ENCODE measurements at places on chromosomes 4 and X.

- DNase-seq: no peak
These were observed at the start of gene ARMCX2 for GRCh38 chrX:101659601-101660063. Gene ARMCX2, minus strand, starts transcription at chrX:101659850. Its CDS starts 2,262 bp downstream, at chrX:101657588.

GRCh38 chr4:153676984-153677383 is 7.1 kb upstream of the TLR2 start:
- DNase-seq: no peak

- no peak for DNase-seq
These were observed 140.6 kb downstream of the ARSF start for GRCh38 chrX:3181846-3182245.

DNA sequence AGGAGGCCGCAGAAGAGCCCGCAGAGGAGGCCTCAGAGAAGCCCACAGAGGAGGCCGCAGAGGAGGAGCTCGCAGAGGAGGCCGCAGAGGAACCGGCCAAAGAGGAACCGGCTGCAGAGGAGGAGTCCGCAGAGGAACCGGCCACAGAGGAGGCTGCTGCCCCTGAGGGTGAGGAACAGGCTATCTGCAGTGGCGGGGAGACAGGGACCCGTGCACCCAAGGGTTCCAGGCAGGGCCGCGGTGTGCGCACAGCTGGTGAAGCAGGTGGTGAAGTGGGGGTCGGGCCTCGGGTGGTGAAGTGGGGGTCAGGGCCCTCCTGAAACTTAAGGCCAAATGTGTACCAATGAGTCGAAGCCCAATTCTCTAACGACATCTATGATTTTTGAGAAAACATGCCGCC is 1.1 kb downstream of the CT47C1 start:
- no peak for DNase-seq

DNA sequence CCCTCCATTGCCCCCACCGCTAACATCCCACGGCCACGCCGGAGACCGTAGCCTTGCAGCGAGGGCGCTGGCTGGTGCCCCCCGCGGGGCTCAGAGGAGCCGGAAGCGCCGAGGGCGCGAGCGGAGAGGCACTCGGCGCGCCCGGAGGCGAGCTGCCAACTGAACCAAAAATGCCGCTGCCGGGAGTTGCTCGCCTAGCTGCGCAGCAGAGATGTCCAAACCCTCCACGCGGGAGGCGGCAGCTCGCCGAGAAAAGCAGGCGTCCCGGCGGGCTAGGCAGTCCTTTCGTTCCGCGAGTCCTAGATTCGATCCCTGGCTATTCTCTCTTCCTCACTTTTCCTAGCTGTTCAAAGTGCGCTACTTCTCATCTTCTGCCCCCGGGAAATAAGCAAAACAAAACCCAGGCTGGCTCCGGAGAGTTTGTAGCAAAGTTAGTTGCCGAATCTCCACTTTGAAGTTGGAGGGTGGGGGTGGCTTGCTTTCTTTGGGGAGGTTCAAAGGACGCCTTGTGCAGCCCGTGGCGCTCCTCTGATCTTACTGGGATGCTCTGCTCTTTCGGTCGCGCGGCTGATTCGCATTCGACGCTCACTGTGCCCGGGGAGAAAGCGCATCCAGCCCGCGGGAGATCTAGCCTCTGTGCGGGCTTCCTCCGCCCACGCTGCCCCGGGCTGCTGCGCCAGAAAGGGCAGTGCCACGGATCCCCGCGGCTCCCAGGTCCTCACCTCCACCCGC is 723 bp downstream of the NKX6-1 start:
- no peak for DNase-seq

DNA sequence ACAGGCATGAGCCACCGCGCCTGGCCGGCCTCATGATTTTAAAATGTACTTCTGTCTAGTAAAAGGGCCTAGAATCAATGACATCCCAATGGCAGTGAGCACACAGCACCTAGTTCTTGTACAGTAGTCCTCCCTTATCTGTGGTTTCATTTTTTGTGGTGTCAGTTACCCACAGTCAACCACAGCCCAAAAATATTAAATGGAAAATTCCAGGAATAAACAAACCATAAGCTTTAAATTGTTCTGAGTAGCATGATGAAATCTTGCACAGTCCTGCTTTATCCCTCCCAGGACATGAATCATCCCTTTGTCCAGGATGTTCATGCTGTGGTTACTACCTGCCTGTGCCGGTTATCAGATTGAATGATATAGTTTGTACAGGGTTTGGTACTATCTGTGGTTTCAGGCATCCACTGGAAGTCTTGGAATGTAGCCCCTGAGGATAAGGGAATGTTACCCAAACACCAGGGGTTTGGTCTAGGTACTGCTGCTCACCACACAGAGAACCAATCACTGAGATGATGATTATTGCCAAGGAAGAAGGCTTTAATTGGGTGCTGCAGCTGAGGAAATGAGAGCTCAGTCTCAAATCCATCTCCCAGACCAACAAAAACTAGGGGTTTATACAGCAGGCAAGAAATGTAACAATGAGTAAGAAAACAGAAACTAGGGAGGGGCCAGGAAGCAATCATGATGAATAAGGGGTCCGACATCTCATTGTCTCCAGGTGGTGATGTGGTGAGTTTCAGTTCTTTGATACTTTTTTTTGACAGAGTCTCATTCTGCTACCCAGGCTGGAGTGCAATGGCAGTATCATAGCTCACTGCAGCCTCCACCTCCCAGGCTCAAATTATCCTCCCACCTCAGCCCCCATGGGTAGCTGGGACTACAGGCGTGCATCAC is 16.2 kb upstream of the FHL1 start:
- no peak for DNase-seq

GRCh38 chr4:33482773-33483172 is 2761.5 kb downstream of the ARAP2 start:
- no peak for DNase-seq

DNA sequence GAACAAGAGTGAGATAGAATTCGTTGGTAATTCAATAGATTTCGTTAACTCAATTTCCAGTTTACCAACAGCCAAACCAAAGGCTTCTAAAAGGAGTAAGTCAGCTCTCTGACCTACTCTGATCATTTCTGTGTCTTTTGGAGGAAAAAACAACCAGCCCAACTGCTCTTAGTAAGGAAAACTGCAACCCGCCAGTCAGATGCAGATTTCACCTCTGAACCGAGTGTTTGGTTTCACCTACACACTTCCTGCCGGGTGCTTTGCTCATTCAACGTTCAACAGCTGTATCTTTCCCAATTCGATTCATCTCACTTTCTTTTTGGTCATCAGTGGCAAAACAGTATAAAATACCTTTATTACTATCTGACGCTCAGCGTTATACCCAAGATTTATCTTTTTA is 24.5 kb downstream of the TMSB4X start:
- DNase-seq: no peak

- DNase-seq: no peak
These were observed 8.8 kb downstream of the ENPEP start for GRCh38 chr4:110484767-110485166.

DNA sequence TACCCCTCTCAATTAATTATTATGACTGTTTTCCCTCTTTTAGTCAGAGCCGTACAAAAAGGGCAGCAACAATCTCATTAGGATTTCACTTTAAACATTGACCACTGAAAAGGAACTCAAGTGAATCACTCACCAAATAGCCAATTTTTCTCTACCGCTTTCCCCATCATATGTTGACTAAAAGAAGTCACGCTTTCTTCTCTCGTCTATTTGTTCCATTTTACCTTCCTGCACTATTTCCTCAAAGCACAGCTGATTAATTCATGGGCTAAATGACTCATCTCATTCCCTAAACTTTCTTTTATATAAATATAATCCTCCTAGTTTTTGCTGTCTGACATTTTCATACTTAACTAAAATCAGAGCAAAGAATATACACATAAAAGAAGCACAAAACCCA is 8.2 kb downstream of the MID1 start:
- no peak for DNase-seq

GRCh38 chrX:122625821-122626220 is 558.3 kb upstream of the GRIA3 start:
- no peak for DNase-seq

GRCh38 chrX:103254921-103255493 is at the start of gene TCEAL8:
Gene TCEAL8, minus strand, starts transcription at chrX:103255155. Its CDS starts 1,176 bp downstream, at chrX:103253979.
- DNase-seq: no peak

DNA sequence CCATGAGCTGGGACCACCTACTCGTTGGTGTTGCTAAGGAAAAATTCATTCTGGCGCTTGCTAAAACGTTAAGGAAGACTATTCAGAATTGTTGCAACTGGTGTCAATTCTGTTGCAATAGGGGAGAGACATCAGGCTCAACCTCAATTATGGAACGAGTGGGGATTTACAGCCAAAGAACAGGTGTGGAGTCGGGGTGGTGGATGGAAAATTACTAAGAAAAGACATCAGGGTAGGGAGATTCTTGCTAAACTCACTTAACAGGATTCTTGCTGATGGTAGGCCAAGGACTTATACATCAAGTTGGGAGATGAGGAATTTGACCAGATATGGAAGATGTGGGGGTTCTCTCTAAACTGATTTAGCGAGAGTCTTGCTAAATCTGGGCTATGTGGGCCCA is 139.7 kb downstream of the TENM3 start:
- DNase-seq: no peak

DNA sequence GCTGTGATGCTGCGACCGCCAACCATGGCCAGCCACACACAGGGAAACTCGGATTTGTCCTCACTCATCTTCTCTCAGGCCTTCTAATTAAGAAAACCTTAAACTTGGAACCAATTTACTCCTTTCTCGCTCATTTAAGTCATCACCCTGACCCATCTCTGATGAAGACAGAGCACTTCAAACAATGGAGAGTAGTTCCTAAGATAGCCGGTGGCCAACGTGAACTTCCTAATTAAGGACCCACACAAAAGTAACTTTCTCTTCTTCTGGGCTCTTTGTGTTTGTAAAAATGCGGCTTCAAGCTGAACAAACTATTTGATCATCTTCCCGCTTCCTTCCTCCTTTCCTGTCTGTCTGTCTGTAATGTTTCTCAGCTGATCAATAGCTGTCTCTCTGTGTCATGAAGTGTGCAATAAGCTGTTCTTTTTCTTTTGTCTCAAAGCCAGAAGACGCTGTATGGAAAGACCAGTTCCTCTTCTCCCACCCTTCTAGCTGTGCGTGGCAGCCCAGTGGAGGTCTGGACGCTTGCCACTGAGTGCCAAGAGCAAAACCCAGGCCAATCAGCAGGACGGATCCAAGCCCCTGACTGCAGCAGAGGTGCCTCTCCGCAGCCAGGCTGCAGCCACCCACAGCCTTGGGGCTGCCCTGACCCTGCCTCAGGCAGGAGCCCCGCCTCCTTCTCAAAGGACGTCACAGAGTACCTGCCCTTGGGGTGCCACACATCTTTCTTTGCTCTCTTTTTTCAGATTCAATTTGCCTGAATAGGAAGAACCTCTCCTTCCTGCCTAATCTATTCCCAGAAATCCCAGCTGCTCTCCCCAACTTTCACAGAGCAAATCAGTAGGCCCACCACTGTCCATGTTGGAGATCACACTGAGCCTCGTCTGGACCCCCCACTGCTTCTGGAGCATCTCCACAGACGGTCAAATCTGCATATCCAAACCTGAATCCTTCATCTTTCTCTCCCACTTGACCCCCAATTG is 59.3 kb downstream of the MAML3 start:
- no peak for DNase-seq

- no peak for DNase-seq
These were observed 94.5 kb downstream of the ANXA3 start for GRCh38 chr4:78645853-78646757.

DNA sequence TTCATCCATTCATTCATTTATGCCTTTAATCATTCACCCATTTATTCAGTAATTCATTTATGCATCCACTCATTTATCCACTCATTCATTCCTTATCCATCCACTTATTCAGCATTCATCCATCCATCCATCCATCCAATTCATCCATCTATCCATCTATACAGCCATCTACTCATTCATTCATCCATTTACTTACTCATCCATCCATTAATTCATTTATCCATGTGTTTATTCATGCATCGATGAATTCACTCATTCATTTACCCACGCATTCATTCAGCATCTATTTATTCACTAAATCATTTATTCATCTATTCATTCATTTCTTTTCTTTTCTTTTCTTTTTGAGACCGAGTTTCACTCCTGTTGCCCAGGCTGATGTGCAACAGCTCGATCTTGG is 10.4 kb downstream of the P2RY8 start:
- no peak for DNase-seq

DNA sequence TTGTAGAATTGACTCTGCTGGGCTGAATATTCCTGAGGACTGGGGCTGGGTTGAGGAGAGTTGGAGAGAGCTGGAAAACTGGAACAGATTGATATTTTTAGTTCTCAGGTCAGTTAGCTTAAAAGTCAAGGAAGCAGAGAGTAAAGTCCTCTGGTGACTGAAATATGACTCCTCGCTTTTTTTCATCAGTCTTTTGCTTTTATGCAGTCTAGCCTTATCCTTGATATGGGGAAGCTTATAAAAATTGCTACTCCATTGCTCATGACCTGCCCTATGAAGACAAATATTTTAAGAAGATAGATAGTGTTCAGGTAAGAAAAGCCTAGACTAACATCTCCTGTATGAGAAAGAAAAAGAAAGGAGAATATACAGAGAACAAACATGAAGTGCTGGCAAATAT is 152.7 kb downstream of the C4orf33 start:
- DNase-seq: no peak

DNA sequence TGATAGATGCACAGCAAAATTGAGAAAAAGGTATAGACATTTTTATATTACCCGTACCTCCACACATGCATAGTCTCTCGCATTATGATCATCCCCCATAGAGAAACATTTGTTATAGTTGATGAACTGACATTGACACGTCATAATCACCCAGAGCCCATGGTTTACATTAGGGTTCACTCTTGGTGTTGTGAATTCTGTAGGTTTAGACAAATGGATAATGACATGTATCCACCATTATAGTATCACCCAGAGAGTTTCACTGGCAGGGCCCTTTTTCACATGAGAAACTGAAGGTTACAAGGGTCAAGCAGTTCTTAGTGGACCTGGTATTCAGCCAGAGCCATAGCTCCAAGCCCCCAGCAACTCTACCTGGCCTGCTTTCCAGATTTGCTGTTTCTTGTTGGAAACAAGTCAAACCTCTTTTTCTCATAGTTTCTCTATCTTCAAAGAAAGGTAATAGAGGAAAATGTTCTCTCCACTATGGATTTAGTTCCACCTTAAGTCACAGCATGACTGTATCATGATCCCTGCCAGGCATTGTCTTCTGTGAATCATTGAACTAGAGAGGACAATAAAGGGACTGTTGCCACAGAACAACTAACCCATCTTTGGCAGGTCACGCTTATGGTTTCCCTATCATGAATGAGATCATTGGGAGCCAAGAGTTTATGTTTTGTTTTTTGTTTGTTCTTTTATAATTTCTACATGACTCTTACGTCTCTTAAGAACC is 64.0 kb downstream of the HHIP start:
- no peak for DNase-seq

- no peak for DNase-seq
These were observed 2.4 kb downstream of the RAB33A start for GRCh38 chrX:130174045-130174704.

DNA sequence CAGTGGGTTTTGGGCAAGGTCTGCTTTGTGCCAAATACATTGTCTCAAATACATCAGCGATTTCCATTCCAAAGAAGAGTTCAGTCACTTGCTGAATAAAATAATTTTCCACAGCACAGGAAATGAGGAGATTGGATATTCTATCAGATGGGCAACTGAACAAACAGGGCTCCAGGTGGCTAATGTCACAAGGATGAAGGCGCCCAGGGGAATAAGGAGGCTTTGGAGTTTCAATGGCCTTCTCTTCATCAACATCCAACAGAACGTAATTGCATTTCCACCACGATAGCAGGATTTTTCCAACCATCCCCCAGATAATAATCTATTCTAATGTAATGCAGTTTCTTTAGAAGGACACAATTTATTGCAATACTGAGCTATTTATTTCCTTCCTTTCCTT is 104.7 kb upstream of the KLHL13 start:
- no peak for DNase-seq

- DNase-seq: no peak
These were observed 15.8 kb upstream of the GAGE10 start for GRCh38 chrX:49287665-49288064.

Data from cortex of kidney (tissue), 1 donor.